ENCODE measurements at places on chromosomes 7 and 10.

DNA sequence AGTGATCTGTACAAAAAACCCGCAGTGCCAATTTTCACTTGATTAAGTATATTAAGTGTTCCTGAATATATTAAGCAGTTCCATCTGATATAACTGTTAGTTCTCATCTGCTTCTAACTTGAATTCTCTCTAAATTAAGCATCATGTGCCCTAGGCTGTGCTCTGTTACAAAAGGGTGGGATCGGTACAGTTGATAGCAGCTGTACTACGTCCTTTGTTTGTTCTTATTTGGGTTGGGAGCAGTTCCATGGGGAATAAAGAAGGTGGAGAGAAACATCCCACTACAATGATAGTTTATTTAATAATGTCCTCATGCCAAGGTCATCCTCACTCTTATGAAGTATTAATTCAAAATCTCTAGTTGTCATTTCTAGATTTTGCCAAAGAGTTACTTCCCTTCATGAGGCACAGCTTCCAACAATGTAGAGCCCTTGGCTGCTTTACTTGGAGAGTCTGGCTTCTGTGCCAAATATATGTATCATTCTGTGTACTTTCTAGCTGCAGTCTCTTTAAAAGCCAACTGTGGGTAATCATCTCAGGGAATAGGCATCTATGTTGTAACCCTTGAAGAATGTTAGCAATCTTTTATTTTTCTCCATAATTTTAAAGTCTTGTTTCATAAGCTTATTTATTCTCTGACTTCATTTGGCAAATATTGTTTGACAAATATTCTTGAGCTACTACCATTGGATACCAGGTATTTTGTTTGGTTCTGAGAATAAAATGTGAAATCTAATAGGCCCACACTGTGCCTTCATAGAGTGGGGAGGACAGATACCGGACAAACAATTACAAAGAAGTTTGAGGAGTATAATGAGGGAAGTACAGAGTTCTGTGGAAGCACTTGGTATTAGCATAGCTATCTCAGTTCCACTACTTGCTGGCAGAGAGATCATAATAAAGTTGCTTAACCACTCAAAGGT lies 22.4 kb upstream of the AHR start:
- no peak for DNase-seq

GRCh38 chr7:95897557-95898251 lies 125.3 kb downstream of the DYNC1I1 start:
- DNase-seq = no peak

DNA sequence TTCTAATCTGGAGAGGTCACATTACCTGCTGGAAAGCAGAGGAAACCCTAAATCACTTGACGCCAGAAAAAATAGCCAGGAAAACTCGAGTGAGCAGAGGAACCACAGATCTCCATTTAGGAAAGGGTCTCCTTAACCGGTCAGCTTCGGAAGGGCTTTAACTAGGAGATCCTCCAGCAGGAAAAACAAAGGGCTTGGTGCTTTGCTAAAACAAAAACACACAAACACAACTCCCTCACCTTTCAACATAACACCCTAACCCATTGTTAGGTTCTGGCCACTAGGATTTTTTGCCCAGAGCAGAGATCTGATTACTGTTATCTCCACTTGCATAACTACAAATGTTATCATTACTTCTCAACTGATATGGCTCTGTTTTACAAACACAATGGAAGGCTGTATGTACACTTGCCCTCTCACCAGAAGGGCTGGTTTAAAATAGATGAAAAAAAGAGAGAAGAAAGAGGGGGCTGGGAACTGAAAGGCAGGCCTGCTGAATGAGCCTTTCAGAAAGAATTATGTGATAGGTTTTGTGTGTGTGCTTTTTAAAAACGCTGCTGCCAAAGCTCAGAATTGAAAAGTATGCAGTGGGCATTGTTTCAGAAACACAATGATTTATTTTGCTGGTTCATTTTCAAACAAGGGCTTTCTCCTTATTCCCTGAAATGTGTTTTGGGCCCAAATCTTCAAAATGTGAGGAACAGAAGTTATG lies 161.5 kb downstream of the FGFR2 start:
- DNase-seq = no peak

DNA sequence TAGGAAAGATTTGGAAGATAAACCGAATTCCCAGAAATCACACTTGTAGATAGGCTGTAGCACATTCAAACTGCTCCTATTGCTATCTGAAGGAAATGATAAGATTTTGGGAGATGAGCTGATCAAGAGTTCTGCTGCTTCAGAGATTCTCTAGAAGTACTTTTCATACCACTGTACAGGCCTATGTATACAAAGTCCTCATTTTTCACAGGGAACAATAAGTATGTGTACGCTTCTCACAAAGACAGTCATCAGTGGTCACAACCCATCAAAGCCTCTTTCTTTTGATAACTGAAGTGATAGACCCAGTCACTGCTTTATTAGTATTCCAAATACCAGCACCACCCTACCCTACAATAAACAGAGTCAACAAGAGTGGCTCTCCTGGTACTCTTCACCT lies 15.6 kb upstream of the SEPTIN7 start:
- DNase-seq = no peak

- no peak for DNase-seq
Measured at GRCh38 chr10:72238392-72239175, 22.5 kb upstream of the ASCC1 start.

DNA sequence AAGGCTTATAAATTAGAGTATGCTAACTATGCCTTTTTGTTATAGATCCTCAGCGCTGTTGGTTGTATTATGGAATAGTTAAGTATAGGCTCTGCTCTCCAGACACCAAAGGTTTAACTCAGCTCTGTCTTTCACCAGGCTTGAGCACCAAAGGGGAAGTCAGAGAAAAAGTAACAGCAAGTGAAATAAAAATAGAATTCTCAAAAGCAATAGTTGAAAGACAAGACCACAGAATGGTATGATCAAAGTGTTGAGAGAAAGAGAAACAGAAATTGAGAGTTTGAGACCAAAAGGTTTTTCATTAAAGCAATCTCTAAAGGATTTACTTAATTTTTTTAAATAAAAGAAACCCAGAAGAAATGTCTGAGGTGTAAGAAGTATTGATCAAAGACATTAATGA lies 529.8 kb upstream of the C7orf33 start:
- DNase-seq = no peak

GRCh38 chr10:58070956-58071355 lies 196.7 kb downstream of the IPMK start:
- DNase-seq = no peak

- DNase-seq = no peak
Measured at GRCh38 chr7:78953726-78954363, 499.6 kb downstream of the MAGI2 start.

GRCh38 chr10:31751051-31751737 lies 177.4 kb downstream of the ARHGAP12 start:
- no peak for DNase-seq

- no peak for DNase-seq
Measured at GRCh38 chr10:132457328-132458070, 60.5 kb downstream of the PWWP2B start.

DNA sequence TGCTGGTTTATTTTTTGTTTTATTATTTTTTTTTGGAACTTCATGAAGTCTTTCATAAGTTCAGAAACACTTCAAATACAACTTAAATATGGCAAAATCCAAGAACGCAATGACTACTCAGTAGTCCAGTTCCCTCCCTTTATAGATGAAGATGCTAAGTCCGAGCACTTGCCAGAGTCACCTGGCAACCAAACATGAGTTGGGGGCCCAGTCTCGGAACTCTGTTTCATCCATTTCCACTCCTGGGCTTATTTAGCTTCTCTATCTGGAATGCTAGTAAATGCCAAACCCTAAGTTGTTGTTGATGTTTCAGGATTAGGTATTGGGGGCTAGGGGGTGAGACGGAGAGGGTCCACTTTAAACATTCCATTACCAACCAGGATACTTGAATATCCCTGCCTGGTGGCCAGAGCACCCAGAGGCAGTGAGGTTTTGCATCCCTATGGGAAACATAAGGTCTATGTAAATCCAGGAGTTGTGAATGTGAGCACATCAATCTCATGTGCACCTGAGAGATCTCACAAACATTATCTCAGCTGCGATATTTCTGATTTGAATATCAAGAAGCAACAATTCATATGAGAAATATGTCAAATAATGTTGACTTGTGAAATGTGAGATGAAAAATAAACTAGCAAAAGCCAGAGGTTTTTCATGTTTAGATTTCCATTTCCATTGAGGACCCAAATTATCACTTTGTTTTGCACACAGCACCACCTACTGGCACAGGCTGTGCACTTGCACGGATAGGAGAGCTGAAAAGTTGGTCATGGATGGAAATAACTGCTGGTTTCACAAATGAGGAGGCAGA lies 129.3 kb downstream of the PKD1L1 start:
- peak; percentile 8 for DNase-seq

GRCh38 chr10:3783682-3784432 lies 1.2 kb downstream of the KLF6 start:
- no peak for DNase-seq

DNA sequence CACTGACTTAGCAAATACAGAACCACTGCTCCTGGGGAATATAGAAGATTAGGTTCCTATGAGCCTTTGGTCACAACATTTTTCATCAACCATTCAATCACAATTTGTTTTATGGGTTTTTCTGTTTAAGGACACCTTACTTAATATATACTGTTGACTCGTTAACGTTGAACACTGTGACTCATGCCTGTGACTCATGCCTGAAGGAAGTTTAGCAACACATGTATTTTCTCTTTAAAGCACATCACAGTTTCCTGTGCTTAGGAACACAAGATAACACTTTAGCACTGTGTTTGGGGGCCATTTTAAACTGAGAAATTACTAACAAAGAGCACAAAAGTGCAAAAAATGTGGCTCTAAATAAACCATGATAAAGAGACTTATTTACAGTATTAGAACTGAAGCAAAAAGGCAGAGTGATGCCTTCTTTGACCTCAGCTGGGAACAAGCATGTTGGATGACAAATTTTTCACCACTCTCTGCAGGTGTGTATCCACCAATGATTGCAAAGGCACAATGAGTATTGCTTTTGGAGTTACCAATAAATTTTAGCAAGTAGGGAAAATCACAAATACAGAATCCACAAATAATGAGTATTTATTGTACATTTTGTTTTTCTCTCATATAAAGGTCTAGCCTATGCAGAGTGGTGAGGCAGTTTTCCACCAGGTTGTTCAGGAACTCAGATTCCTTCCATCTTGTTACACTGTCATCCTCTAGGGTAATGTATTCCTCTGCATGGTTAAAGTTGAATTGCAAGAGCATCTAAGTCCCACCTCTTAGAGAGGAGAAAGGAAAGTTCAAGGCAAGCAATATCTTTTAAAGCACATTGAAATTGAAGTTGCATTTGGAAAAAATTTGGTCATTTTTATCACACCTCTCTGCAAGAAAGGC lies 7.3 kb downstream of the FGFBP3 start:
- peak; percentile 47 for DNase-seq

DNA sequence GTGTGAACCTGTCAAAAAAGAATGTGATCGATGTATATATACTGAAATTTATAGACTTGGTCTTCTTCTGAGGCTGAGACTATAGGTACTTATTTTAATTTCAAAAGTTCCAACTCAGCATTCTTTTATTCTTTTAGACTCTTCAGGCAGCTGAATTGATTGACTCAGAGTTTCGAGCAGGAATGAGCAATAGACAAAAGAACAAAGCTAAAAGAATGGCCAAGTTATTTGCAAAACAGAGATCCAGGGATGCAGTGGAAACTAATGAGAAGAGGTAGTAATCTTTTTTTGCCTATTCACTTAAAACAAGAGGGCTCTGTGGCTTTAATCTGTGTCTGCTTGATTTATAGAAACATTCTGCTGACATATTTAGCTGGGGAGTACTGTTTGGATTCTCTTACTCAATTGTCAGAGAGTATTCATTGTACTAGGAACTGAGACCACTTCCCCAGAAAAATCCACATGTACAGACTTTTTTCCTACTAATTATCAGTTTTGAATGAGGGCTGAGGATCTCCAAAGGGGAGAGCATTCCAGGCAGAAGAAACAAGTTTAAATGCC lies 30.1 kb downstream of the BTAF1 start:
- no peak for DNase-seq

- no peak for DNase-seq
Measured at GRCh38 chr7:4683884-4684565, 1.9 kb downstream of the FOXK1 start.

- DNase-seq = no peak
Measured at GRCh38 chr10:113692271-113692670, 12.6 kb downstream of the CASP7 start.

GRCh38 chr10:129483430-129484010 lies 16.5 kb downstream of the MGMT start:
- no peak for DNase-seq

GRCh38 chr10:85012305-85012704 lies 683.9 kb downstream of the CCSER2 start:
- DNase-seq = no peak

DNA sequence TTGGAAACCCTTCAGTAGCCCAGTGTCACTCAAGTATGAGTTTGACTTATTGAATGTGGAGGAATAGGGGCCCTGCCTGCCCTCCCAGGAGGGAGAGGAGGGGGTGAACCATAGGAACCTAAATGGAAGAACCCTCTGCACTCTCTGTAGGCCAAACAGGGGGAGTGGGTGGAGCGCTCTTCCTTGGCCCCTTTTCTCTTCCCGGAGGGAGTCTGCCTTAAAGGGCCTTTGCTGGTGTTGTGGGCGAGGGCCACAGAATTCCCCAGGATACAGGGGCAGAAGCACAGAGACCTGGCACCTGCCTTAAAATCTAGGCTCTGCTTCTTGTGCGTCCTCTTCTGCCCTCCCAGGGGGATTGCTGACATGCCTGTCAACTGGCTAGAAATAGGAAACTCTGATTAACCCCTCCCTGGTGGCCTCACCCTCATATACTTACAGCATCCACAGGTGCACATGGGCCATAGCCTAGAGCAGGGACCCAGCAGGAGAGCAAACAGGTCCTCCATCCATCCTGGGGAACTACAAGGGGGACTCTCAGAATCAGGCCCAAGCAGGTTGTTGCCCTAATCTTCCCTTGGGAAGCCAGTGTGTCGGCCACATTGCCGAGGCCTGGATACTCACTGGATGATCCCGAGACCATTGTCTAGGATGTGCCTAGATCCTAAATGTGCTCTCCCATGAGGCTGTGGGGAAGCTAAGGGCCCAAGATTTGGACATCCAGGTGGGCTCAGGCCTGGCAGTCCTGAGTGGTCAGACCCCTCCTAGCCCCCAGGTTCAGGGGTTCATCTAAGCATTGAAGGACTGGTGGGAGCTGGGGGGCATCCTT lies 3.4 kb downstream of the TRIM8 start:
- no peak for DNase-seq

- DNase-seq = no peak
Measured at GRCh38 chr10:43037440-43037839, 39.4 kb upstream of the RET start.
